Body of pancreas (tissue), 4 donors: ENCODE measurements at places on chromosomes 2 and 18.
A peak's percentile ranks its signal among the peaks of the same experiment; 100 is the strongest.

DNA sequence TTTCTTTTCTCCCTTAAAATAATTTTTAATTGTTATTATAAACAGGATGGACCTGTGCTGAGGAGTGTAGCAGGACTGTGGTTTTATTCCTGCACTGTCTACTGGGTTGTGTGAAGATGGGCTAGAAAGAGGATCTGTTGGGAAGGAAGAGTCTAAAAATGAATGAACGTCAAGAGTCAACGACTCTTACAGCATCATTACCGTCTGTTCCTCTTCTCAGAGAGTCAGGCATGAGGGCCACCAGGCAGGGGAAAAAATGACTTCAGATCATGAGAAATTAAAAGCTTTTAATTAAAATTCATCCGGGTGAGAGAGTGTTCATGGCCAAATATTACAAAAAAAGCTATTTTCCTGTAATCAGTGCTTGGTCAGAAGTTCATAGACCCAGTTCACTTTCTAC lies 32.6 kb downstream of the SRSF7 start:
- peaks cover 42% of the 10 kb centered on the region for H3K4me1 ChIP-seq
- no peaks in the 10 kb centered on the region for H3K27me3 ChIP-seq
- H3K4me3 ChIP-seq: no peak overlapping the region
- no peak overlapping the region for H3K27ac ChIP-seq
- no peaks in the 10 kb centered on the region for H3K36me3 ChIP-seq

- no peak overlapping the region for H3K4me3 ChIP-seq
- H3K36me3 ChIP-seq: no peaks in the 10 kb centered on the region
- no peaks in the 10 kb centered on the region for H3K4me1 ChIP-seq
- no peak overlapping the region for H3K27ac ChIP-seq
- no peak for DNase-seq
- no peaks in the 10 kb centered on the region for H3K27me3 ChIP-seq
These were observed 48.8 kb upstream of the PLB1 start for GRCh38 chr2:28447086-28447485.

DNA sequence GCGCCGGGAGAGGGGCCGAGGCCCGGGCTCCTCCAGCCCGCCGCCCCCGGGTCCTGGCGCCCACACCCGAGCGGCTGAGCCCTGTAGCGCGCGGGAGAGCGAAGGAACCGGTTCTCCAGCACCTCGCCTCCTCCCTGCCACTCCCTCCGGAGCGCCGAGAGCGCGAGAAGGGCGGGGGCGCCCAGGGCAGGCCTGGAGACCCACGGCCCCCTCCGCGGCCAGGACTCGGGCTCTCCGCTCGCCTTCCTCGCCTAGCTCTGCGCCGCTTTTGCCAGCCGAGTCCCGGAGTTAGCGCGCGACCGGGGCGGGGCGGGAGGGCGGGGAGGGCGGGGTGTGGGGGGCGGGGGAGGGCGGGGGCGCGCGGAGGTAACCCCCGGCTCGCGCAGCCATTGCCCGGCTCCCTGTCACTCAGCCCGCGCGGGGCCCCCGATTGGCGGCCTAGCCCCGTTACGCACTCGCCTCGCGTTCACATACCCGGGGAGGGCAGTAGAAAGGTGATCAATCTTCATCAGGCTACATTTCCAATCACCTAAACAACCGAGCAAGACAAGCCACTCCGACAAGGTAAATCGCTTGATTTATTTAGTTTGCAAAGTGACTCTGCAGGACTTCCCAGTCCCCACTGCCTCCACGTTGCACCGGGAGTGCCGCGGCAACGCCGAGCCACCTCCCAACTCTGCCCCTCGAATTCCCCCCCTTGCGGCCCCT lies at the start of gene OTX1:
Gene OTX1, plus strand, starts transcription at position 497 of the 708 bp plus-strand sequence. CDS start 2,161 bp downstream, outside the sequence.
- H3K27me3 ChIP-seq: no peaks in the 10 kb centered on the region
- H3K4me3 ChIP-seq: peak within 1 kb of the TSS; percentile 91
- DNase-seq: peak; percentile 89
- peaks cover 44% of the 10 kb centered on the region for H3K4me1 ChIP-seq
- H3K36me3 ChIP-seq: no peaks in the 10 kb centered on the region

- H3K27me3 ChIP-seq: no peaks in the 10 kb centered on the region
- no peak overlapping the region for H3K27ac ChIP-seq
- no peaks in the 10 kb centered on the region for H3K36me3 ChIP-seq
- H3K4me3 ChIP-seq: no peak overlapping the region
These were observed 44.1 kb downstream of the NCK2 start for GRCh38 chr2:105788670-105789290.

DNA sequence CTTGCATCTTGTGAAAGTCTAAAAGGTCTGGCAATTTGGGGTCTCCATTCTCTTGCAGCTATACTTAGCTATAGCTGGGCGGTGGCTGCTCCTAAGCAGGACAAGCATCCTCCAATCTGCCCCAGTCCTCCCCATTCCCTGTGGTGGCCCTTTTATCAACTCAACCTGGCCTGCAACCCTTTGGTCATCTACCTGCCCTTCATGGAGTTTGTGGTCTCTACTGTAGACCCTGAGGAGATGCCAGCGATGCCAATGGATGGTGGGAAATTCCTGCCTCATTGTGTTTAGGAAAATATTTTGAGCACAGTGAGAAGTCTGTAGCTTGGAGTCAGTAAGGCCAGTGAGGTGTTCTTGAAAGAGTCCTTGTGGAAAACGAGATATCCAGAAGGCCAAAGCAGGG lies 143.4 kb downstream of the CAPN13 start:
- no peaks in the 10 kb centered on the region for H3K27me3 ChIP-seq
- H3K27ac ChIP-seq: no peak overlapping the region
- H3K4me1 ChIP-seq: no peaks in the 10 kb centered on the region
- no peaks in the 10 kb centered on the region for H3K36me3 ChIP-seq
- no peak overlapping the region for H3K4me3 ChIP-seq
- no peak for DNase-seq

- peaks cover 53% of the 10 kb centered on the region for H3K4me1 ChIP-seq
- H3K36me3 ChIP-seq: no peaks in the 10 kb centered on the region
- no peaks in the 10 kb centered on the region for H3K27me3 ChIP-seq
- peak; percentile 68 for DNase-seq
- no peak overlapping the region for H3K4me3 ChIP-seq
These were observed 3.1 kb downstream of the GYPC start for GRCh38 chr2:126658905-126659561.

GRCh38 chr2:106638580-106638979 lies 151.4 kb downstream of the CD8B2 start:
- no peaks in the 10 kb centered on the region for H3K27me3 ChIP-seq
- no peaks in the 10 kb centered on the region for H3K36me3 ChIP-seq
- no peaks in the 10 kb centered on the region for H3K4me1 ChIP-seq

DNA sequence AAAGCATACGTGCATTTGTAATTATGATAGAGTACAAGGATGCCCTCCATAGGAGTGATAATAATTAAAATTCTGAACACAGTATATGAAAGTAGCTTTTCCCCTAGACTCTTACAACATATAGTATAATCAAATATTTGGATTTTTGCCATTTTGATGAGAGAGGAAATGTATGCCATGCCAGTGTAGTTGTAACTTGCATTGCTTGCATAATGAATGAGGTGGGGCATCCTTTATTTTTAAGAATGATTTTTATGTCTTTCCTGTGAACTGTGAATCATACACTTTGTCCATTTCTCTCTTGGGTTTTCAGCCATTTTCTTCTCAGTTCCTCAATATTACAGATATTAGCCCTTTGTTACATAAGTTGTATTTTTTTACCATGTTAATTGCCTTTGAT lies 197.5 kb downstream of the SCG2 start:
- H3K27me3 ChIP-seq: no peaks in the 10 kb centered on the region
- no peaks in the 10 kb centered on the region for H3K36me3 ChIP-seq
- H3K4me3 ChIP-seq: no peak overlapping the region
- DNase-seq: no peak
- no peaks in the 10 kb centered on the region for H3K4me1 ChIP-seq
- no peak overlapping the region for H3K27ac ChIP-seq

- no peaks in the 10 kb centered on the region for H3K36me3 ChIP-seq
- no peaks in the 10 kb centered on the region for H3K4me1 ChIP-seq
- H3K27me3 ChIP-seq: no peaks in the 10 kb centered on the region
- DNase-seq: no peak
- no peak overlapping the region for H3K4me3 ChIP-seq
These were observed 41.4 kb upstream of the DTNB start for GRCh38 chr2:25714740-25715139.

- H3K27me3 ChIP-seq: no peaks in the 10 kb centered on the region
- H3K4me1 ChIP-seq: peaks cover 5% of the 10 kb centered on the region
- no peak overlapping the region for H3K4me3 ChIP-seq
- DNase-seq: no peak
These were observed 61.0 kb upstream of the SLC25A52 start for GRCh38 chr18:31821545-31822171.

DNA sequence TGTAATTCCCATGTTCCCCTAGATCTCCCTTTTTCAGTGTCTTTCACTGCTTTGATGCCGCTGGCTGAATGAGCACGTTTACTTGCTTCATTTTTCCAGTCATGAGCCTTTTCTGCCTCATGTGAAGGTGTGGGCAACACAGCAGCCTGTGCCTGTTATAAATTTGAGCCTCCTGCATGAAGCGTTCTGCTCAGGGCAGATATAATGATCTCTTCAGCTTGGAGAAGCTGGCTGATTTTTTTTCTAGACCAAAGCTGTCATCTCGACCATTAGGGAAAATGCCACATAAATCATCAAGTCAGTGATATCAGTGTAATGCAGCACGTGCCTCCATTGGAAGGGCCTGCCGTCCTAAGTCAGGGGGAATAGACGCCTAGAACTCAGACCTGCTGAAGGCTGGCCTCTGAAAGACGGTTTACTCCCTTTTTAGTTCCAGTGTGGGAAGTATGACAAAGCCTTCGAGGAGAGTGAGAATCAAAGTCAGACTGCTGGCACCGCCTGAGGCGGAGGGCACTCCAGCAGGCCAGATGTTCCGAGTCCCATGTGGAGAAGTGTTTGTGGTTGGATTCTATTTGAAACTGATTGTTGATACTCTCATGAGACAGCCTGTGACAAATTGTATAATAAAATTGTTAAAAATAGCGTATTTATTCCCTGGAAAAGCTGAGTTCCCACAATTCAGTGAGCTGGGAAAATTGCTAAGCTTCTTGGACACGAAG lies 196.5 kb downstream of the MYO1B start:
- peak; percentile 74 for DNase-seq
- no peaks in the 10 kb centered on the region for H3K27me3 ChIP-seq
- peaks cover 31% of the 10 kb centered on the region for H3K4me1 ChIP-seq
- H3K36me3 ChIP-seq: no peaks in the 10 kb centered on the region
- peak overlapping the region; percentile 58 for H3K27ac ChIP-seq
- no peak overlapping the region for H3K4me3 ChIP-seq

DNA sequence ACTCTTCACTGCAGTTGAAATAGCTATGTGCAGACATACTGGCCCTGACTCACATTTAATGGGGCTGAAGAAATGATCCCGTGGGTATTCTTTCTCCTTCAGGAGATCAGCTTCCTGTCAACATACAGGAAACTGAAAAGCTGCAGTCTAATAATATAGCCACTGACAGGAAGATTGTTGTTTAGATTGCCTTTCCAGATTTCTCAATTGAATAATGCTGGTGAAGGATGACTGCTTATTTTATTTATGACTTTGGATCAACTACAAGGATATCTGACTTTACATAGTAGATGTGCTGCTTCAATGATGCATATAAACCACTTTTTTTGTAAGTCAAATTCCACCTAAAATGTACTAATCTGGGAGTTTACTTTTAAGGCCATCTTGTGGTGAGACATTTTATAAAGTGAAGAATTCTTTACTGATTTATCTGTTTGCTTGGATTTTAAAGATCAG lies 93.4 kb upstream of the MAP4K3 start:
- H3K4me1 ChIP-seq: peaks cover 7% of the 10 kb centered on the region
- no peak for DNase-seq
- no peaks in the 10 kb centered on the region for H3K27me3 ChIP-seq
- H3K4me3 ChIP-seq: no peak overlapping the region
- no peaks in the 10 kb centered on the region for H3K36me3 ChIP-seq

GRCh38 chr18:49186242-49186641 lies 235.5 kb upstream of the SMAD7 start:
- no peaks in the 10 kb centered on the region for H3K27me3 ChIP-seq
- no peak overlapping the region for H3K4me3 ChIP-seq
- H3K4me1 ChIP-seq: no peaks in the 10 kb centered on the region
- no peak overlapping the region for H3K27ac ChIP-seq

- H3K27ac ChIP-seq: peak overlapping the region; percentile 99
- no peak for DNase-seq
- H3K36me3 ChIP-seq: no peaks in the 10 kb centered on the region
- H3K27me3 ChIP-seq: peaks cover 1% of the 10 kb centered on the region
- H3K4me3 ChIP-seq: no peak overlapping the region
These were observed 6.0 kb upstream of the CRYBA2 start for GRCh38 chr2:218999021-218999880.

DNA sequence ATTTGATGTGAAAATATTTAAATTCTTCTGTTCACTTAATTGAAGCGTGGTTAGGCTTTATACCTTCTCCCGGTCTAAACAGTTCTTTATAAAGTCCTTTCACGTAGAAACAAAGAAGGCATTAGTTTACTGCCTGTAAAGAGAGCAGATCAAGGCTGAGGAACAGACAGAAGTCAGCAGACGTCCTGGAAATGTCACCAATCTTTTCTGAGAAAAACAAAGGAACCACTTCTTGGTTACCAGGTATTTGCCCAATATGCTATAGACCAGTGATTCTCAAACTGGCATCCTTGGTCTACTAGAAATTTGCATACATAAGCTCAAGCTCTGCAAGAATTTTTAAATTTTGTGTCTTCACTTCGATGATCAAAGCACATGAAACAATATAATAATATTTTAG lies 89.2 kb upstream of the STK17B start:
- H3K27ac ChIP-seq: no peak overlapping the region
- DNase-seq: no peak
- H3K27me3 ChIP-seq: no peaks in the 10 kb centered on the region
- no peaks in the 10 kb centered on the region for H3K4me1 ChIP-seq

- H3K4me3 ChIP-seq: no peak overlapping the region
- peaks cover 37% of the 10 kb centered on the region for H3K4me1 ChIP-seq
- no peaks in the 10 kb centered on the region for H3K36me3 ChIP-seq
- DNase-seq: no peak
- no peak overlapping the region for H3K27ac ChIP-seq
- H3K27me3 ChIP-seq: no peaks in the 10 kb centered on the region
These were observed 404.0 kb upstream of the MMADHC start for GRCh38 chr2:149991576-149991975.

- H3K27me3 ChIP-seq: no peaks in the 10 kb centered on the region
- peaks cover 29% of the 10 kb centered on the region for H3K4me1 ChIP-seq
- no peak overlapping the region for H3K4me3 ChIP-seq
- no peaks in the 10 kb centered on the region for H3K36me3 ChIP-seq
- DNase-seq: peak; percentile 18
These were observed 2.2 kb downstream of the NOL4 start for GRCh38 chr18:34222307-34223163.

DNA sequence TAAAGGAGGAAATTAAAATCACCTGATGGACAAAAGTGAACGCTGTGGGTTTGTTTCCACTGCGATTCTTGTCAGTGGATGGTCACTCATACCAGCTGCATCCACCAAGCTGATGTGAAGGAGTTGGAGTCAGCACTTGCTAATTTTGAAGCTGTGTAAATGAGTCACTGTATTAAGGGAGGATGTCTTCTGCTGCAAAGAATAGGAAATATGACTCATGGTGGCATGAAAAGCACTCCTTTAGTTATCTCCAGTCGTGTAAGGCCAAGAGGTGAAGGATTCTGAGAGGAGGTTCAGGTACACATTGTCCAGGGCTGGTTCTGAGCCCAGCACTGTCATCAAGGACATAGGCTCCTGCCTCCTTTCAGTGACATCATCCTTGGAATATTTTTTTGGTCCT lies 71.7 kb upstream of the SKOR2 start:
- no peak overlapping the region for H3K27ac ChIP-seq
- peaks cover 3% of the 10 kb centered on the region for H3K27me3 ChIP-seq
- no peak for DNase-seq
- no peaks in the 10 kb centered on the region for H3K36me3 ChIP-seq
- no peak overlapping the region for H3K4me3 ChIP-seq
- H3K4me1 ChIP-seq: no peaks in the 10 kb centered on the region
